AG04450 (cell line): ENCODE measurements at places on chromosomes 11 and 22.

- no peak for DNase-seq
These were observed 11.1 kb downstream of the C11orf96 start for GRCh38 chr11:43953521-43953920.

DNA sequence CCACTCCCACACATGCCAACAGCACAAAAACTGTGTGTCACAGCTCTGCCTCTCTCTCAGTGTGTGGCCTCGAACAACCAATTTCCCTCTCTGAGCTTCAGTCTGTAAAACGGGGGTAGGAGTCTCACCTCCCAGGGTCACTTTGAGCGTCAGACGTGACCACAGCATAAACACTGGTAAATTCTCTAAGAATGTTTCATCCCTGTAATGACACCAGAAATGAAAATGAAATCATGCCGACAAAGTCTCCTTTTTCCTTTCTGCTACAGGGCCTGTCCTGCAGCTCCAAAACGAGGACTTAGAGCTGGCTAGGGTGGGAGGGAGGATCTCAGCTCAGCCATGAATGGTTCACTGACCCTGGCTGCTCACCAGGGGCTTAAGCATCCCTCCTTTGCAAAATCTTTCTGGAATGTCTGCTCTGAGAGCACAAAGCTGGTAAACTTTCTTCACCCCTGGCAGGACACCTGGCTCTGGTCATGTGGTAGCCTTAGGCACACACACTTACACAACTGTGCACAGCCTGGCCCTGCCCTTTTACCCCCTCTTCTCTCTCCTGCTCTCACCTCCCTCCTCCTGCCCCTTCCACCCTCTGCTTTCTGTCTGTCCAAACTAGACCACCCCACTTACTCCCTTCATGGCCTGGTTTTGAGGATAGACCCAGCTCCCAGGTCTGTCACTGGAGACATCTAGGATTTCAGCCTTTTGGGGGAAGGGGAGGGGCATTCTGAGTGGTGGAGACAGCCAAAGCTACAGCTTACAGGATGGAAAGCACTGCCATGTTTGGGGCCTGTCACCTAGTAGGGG lies 12.3 kb upstream of the TSKU start:
- DNase-seq = peak; percentile 97

DNA sequence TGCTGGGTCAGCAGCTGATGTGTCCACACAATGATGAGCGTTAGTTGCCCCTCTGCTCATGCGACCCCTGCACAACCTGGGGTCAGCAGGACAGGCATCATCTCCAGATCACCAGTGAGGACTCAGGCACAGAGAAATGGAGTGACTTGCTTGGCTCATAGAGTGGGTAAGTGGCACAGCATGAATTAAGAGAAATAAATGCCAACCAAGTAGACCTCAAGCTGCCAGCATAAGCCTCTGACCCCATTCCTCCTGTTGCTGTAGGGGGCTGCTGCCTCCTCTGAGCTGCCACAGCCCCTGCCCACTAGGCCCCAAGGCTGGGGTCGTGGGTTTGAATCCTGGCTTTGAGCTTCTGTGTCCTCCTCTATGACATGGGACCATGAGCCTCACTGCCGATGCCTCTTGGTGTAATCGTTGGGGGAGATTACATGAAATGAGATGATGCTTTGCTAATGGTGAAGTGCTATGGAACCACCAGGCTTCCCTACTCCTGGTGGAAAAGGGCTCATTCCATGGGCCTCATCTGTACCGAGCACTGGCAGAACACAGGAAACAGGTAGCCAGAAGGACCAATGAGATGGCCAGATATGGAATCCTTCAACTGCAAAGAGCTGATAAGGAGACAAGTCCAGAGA lies 33.6 kb downstream of the LRRC32 start:
- DNase-seq = no peak

GRCh38 chr11:74754507-74755252 lies 6.0 kb downstream of the RNF169 start:
- DNase-seq = peak; percentile 81

DNA sequence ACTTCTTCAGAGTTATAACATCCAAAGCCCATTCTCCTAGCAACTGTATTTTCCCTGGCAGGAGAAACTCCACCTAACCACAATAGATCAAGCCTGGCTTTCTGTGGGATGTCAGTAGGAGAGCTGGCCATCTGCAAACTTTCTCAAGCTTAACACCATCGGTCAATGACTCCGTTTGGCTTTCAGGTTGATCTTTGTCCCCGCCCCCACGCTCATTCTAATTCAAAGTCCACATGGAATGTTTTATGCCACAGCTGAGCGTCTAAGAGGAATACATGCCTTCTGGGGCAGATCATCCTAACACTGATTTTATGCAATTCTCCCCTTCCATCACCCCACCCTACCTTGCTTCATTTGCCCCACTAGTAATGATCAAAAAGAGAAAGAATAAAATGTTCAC lies 4.8 kb downstream of the GVQW3 start:
- no peak for DNase-seq

DNA sequence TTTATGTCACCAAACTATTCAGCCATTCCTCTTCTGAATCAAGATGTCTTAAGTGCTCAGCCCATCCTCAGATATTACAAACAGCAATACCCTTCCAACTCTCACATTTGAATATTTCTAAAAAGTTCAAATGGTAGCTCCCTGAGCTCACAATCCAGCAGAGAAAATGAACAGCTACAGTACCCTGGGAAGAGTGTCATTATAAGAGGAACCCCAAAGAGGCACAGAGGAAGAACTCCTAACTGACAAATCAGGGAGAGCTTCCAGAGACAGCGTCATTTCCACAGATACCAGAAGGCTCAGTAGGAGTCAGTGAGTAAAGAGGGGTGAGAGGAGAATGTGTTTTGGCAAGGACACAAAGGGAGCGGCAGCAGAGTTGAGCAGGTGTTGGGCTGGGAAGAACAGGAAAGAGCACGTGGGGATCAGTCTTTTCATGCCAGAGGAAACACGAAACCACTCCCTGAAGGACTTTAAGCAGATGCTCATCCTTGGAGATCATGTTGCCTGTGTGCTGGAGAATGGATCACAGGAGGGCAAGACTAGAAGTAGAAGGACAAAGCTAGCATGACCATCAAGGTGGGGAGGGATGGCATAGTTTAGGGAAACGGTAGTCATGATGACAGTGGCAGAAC lies 4.3 kb downstream of the CLTCL1 start:
- peak; percentile 30 for DNase-seq

DNA sequence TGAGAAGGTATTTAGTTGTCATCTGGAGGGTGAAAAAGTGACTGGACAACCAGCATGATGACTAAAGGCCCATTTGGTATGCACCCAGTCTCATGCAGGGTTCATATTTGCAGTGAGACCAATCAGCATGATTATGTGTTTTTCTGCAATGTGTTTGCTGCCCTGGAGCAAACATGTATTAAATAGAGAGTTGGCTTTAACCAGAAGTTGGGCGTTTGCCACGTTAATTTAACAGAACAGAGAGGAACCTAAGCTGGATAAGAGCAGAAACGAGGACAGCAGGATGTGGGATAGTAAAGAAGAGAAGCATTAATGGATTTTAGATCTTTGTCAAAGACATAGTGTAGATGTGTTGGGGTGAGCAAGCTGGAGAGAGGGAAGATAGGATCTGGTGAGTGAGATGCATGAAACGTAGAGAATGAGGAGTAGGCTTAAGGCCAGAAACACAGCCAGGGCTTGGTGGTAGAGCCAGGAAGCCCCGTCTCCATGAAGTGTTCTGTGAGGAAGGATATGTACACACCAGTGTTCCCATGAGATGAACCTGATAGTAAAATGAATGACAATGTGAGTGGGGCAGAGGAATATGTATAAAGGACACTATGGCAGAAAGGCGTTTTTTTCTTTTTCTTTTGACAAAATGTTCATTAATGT lies 164.0 kb upstream of the PDGFD start:
- no peak for DNase-seq

GRCh38 chr11:119491753-119492510 lies 69.0 kb upstream of the THY1 start:
- no peak for DNase-seq
